ENCODE measurements at places on chromosomes 1 and 21.

- no peak for DNase-seq
Observed at GRCh38 chr1:160797271-160797709, 1.3 kb downstream of the LY9 start.

- no peak for DNase-seq
Observed at GRCh38 chr21:45623436-45623835, 20.1 kb upstream of the PCBP3 start.

- DNase-seq: no peak
Observed at GRCh38 chr1:54008876-54009275, 9.1 kb downstream of the LDLRAD1 start.

DNA sequence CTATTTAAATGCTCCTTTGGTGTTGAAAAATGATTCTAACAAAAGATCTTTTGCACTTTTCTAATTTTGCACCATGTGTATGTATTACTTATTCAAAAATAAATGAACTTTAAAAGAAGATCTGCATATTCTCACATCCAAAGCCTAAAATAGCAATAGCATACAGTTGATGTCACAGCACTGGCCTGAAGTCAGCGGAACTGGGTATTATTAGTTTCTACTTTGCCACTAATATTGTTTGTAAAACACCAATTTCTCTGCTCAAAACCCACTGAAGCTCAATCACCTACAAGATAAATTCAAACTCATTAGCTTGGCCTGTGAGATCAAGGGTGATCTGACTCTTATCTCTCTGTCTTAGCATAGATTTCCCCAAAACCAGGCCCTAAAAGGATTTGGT, 34.5 kb upstream of the BCAR3 start:
- no peak for DNase-seq

Data from activated CD8-positive, alpha-beta memory T cell treated with anti-CD3 and anti-CD28 coated beads for 1 hour (primary cell).